Left ventricle myocardium superior (tissue), 1 donor: ENCODE measurements at places on chromosomes 6 and 20. TPM values are rescaled to one million over a fixed set of nuclear protein-coding genes. Genes with fewer than 3 reads are reported as not detected.

DNA sequence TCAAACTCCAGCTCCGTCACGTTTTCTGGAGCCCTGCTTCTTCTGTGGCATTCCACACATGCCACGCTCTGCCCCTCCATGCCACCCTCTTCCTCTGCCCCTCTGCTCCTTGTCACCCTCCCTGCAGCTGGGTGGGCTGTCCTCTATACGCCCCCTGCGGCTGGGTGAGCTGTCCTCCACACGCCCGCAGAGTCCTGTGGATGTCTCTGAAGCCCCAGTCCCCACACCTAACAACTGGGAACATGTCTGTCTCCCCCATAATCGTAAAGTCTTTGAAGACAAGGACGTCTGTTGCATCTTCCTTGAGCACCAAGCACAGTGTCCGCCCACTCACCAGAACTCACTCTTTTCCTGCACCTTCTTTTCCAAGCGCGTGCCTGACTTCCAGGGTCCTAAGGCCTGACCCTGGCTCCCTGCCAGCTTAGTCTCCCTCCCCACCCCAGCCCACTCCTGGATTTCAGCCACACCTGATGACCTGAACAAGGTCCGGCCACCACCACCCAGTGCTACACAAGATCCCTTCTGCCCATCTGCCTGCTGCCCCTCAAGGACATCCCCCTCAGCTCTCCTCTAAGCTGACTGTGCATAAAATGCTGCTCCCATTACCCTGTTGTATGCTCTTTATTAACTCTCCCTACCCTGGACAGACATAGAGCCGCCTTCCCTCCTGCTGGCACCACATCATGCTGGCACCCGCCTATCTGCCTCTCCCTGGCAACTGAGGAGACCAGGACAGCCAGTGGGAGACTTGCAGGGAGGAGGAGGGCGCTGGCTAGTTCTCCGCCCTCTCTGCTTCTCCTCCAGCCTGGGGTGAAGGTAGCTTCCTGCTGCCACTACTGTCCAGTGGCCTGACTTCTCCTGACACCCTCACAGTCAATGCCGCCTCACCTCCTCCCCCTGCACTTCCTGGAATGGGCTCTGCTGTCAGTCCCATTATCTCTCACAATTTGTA, 10.7 kb upstream of the PRR18 start:
- DNase-seq, result peak; percentile 71

DNA sequence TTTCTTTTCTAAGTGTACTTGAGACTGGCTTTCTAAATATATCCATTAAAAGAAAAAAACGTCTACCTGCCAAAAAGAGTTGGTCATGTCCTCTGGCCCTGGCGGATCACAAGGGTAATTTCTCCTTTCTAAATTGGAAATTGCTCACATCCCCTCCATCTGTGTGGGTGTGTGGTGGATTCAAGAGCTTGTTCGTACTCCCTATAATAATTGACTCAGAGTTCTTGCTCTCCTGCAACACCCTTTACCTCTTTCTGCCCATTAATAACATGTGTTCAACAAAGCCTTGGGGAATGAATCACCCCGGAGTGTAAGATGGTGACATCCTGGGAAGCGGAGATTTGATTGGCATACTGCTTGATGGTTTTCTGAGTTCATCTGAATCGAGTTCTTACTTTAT, 263.8 kb downstream of the ALDH8A1 start:
- no peak for DNase-seq

DNA sequence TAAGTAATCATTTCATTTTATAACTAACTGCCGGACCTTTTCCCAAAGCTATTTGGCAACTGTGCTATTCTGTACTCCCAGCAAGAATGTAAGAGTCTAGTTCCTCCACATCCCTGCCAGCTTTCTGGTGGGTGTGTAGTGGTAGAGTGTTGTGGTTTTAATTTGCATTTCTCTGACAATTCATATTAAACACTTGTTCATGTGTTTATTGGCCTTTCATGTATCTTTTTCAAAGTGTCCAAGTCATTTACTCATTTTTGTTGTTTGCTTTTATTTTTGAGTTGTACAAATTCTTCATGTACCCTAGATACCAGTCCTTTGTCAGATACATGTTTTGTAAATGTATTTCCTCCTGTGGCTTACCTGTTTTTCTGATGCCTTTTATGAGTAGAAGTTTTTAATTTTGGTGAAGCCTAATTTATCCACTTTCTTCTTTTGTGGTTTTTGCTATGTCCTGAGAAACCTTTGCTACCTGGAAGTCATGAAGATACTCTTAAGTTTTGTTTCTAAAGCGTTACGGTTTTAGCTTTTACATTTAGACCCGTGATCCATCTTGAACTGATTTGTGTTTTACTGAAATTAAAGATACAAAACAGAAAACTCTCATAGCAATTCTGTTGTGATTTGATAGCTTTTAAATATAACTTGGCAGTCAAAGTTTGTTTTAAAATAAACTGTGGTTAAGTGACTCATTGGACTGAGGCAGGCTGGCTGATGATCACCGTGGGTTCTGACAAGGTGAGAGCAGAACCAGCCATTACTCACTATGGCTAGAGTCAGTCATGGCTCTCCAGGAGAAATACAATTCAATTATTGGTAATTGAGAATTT, 8.0 kb downstream of the MYLIP start:
- DNase-seq, result no peak

GRCh38 chr6:43478008-43478372, 620 bp downstream of the TJAP1 start:
- DNase-seq, result no peak

GRCh38 chr6:106476331-106477105, 116.0 kb downstream of the CRYBG1 start:
- DNase-seq, result no peak

DNA sequence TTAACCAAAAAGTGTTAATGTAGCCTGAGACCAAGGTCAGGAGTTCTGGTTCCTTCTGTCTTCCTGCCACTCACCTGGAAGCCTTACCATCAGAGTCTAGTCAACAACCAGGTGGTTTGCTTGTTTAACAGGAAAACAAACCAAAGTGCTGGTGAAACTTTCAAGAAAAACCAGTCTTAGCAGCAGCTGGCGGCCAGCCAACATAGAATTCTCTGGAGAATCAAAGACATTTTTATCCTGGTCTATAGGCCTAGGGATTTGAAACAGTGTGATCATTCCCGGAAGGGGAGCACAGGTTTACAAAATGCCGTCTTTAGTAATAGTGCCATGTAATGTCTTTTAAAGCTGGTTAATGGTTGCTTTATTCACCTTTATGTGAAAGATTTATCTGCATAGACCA, 146.6 kb upstream of the AKIRIN2 start:
- no peak for DNase-seq

DNA sequence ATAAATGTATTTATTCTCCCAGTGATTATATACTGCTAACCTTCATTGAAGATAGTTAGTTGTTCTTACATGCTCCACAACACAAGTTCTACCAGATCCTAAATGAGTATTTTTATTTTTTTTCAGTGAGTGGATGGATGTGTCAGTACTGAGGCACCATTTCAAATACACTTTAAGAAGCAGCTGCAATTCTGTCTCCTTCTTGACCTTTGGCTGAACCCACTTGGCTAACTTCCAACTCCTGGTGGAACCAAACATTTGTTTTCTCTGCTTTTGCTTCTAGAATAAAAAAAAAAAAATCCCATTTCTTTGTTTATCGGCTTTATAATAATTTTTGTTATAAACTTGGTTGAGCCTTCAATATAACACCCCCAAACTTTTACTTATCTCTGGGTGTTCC, 458.3 kb upstream of the MAP3K7 start:
- DNase-seq, result no peak

- DNase-seq, result no peak
These were observed 887.7 kb upstream of the MAN1A1 start for GRCh38 chr6:120237221-120237620.

- no peak for DNase-seq
These were observed 33.2 kb downstream of the ANKS1A start for GRCh38 chr6:34922177-34922663.

- DNase-seq, result no peak
These were observed 13.7 kb upstream of the TMEM244 start for GRCh38 chr6:129874837-129875236.

- peak; percentile 54 for DNase-seq
These were observed 129.4 kb downstream of the BCAS1 start for GRCh38 chr20:53940907-53941545.

The BFSP1 gene
- total RNA-seq, result 0.55 TPM

The CST4 gene
- not detected for total RNA-seq

The FILIP1 gene
- 156 TPM for total RNA-seq

The PTK6 gene
- not detected for total RNA-seq
